CD4-positive, alpha-beta T cell (primary cell): ENCODE measurements at places on chromosomes 1 and 21.
A peak's percentile ranks its signal among the peaks of the same experiment; 100 is the strongest.

DNA sequence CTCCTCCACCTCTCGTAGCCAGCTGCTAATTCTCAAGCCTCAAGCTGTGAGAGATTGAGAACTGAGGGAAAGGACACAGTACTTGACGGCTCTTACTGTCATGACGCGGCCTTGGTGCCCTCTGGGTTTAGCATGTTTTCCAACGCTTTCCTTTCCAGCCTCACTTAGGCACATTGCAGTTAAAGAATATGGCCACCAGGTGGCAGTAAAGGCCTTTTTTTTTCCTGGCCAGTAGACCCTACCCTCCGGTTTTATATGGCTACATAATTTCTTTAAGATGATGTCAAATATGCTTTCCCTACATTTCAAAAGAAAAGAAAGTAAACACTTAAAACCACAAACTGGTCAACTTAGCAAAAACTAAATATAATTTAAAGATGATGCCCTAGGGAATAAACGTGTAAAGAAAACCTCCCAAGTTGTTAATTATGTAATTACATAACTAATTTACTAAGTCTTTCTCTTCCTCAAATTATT is 56.8 kb upstream of the PRDX6 start:
- DNase-seq, result peak; percentile 84

GRCh38 chr1:207744000-207744534 is 7.8 kb upstream of the CD46 start:
- DNase-seq, result no peak

DNA sequence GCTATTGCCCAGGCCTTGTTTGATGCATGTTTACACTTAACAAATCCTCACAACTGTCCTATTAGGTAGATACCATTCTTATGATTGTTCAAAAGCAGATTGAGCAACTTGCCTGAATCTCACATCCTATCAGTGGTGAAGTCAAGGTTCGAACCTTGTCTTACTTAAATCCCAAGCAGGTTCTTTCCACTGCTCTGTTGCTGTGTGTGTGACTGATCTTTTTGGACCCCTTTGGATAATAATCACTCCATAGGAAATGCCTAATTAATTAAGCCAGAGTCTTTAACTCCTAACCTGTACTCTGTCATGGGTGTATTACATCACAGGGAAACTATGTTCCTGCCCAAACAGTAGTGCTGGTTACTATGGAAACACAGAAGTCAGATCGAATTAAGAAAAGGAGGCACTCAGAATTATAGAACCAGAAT is 84.2 kb downstream of the SPATA46 start:
- DNase-seq, result no peak

DNA sequence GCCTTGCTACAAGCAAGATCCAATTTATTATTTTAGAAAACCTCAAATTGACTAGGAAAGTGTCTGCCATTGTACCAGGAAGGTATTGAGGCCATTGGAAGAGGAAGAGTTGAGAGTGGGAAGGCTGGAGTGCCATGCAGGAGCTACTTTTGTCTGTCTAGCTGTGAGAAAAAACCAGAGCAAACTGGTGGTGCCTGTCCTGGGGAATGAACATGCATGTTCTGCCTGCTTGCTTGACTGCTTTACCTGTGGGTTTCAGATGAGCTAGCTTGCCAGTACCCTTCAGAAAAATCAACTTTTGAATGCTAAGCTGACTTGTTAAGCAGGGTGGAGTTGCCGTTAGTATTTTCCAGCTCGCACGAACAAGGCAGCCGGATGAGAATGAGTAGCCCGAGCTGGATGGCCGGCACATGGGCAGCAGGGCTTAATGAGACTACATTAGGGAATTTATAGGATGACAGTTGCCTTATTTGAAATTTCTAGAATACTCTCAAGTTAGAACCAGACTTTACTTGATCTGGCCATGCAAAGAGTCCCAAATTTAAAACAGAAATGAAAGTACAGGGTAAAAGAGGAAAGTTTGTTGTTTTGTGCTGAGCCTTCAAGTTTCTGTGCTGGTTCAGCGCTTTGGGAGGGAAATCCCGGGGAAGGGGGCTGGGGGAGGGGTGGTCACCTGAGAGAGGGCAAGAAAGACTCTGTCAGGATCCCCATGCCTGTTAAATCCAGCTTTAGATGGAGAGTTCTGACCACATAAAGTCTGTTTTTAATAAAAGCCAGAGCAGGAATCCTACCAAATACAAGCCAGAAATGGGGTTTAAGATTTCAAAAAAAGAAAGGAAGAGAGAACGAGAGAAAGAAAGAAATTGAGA is 29.6 kb upstream of the C1orf105 start:
- DNase-seq, result no peak

DNA sequence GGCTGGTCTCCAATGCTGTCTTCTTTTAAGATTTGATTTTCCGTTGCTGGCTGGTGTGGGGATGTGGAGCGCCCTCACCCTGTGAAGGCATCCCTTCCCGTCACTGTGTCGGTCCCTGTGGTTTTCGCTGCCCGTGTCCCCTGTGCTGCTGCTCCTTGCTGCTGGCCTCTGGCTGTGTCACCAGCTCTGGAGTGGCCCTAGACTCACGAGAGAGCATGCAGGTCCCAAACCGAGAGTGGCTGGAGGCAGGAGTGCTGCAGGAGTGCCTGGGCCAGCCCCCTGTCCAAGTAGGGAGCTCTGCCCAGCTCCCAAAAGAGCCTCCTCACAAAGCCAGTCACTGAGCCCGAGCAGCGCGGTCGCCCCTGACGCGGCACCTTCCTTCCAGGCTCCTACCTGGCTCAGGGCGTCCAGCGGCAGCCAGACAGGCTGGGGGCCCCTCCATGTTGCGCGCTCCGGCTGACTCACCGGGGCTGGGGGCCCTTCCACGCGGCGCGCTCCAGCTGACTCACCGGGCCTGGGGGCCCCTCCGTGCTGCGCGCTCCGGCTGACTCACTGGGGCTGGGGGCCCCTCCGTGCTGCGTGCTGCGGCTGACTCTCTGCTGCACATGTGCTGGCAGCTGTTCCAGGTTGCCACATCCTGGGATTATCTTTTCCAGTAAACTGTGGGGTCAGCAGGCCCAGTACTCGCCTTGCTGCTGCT is 106.7 kb upstream of the COL6A1 start:
- no peak for DNase-seq

DNA sequence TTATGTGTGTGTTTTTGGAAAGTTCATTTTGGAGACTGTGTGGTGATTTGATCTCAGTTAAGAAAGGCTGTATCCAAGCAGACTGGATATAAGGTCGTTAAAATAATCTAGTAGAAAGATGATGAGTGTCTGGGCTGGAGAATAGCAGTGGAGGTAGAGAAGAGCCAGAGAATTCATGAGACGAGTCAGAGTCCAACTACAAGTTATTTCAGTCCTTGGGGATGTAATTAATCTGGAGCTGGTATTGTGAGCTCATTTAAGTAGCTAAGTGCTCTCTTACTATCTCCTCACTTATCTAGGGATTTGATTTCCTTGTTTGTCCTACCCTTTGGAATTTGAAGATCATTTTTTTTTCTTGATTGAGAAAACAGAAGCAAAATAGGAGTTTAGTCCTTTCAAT is 1219.0 kb upstream of the ADGRL4 start:
- no peak for DNase-seq

GRCh38 chr1:197360068-197360467 is 92.0 kb downstream of the CRB1 start:
- no peak for DNase-seq

- no peak for DNase-seq
Observed at GRCh38 chr1:206754011-206754410, 16.6 kb upstream of the IL19 start.

GRCh38 chr21:42737951-42738590 is 84.7 kb downstream of the PDE9A start:
- DNase-seq, result peak; percentile 6

- DNase-seq, result no peak
Observed at GRCh38 chr21:15219039-15219438, 154.2 kb upstream of the NRIP1 start.

- DNase-seq, result no peak
Observed at GRCh38 chr1:50027794-50028193, 4.0 kb upstream of the AGBL4 start.

DNA sequence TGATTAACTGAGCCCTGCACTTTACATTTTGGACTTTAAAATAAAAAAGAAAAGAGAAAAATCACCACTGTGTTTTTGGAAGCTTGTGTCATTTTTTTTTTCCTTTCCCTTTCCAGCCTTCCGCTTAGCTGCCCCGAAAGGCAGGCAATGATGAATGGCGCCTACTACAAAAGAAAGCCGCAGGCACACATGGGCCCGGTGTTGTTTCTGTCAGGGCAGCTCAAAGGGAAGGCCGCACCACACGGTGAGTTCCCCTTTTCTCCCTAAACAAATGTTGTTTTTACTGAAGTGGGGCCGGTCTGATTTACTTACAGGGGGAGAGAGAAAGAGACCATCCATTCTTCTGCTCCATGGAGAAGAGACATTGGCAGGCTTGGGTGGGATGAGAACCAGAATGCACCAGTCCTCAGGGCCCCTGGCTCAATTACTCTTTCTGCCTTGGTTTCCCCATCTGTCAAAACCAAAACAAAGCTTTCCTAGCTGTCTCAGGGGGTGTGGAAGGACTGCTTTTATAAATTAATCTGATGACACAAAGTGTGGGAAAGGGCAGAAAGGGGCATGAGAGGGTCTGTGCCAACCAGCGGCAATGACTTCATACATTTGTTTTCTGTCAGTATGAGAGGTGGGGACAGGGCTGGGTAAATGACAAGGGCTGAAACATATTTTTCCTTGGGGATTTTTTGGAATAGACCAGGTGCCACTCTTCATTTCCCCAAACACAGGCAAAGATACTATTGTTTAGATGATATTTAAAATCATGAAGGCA is 91.4 kb upstream of the PLXNA2 start:
- DNase-seq, result no peak

DNA sequence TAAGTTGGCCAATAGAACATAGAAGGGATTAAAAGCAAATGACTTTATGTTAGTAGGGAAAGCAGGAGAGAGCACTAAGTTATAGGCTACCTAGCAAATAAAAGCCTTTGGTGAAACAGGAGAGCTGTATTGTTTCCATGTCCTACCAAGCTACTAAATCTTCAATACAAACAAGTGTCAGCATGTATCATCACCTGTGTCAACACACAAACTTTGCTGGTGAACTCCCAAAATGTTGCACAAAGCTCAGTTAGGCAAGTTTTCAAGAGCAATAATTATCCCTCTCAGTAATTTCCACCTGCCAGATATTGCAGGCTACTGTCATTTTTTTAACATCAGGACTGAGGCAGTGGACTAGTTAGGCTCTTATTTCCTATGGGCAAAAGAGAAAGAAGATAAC is 77.7 kb upstream of the ADAM30 start:
- no peak for DNase-seq

DNA sequence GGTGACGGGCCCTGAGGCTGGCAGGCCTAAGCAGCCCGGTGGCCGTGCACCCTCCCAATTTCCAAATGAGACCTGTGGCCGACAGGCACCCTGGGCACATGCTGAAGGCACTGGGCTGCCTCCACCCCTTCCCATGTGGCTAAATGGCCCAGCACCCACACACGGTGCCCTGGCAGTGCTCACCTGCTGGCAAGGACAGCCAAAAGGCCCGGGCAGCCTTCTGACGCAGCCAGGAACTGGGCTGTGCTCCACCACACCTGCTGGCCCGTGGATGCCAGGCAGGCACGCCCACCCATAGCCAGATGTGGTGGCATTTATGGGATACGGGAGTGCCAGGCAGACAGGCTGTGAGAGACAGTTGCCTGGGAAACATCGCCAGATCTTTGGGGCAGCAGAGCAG is 4.0 kb upstream of the FAAP20 start:
- no peak for DNase-seq

GRCh38 chr1:47906009-47906432 is 91.2 kb downstream of the TRABD2B start:
- no peak for DNase-seq

DNA sequence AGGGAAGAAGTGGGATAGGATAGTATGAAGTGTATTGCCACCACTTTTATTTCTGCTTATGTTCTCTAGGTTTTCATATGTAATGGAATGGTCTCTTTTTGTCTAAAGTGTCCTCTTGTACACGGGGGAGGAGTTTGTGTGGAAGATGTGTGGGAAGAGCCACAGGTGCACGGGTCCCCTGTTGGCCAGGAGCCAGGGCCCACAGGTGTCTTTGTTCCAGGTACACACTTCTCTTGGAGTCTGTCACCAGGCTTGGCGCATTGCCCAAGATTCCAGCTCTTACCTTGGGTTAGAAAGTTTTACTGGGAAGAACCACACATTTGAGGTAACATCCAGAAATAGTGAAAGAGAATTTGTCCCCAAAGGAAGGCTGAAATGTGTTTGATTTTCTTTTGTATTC is 10.5 kb downstream of the TENT5C start:
- DNase-seq, result no peak

GRCh38 chr1:44220001-44220751 is 6.9 kb downstream of the DMAP1 start:
- DNase-seq, result no peak

GRCh38 chr1:3654549-3655281 is 2.4 kb downstream of the TP73 start:
- no peak for DNase-seq

GRCh38 chr1:5464366-5464765 is 527.9 kb downstream of the NPHP4 start:
- DNase-seq, result no peak

GRCh38 chr1:180905927-180906326 is 6.8 kb upstream of the KIAA1614 start:
- no peak for DNase-seq

GRCh38 chr21:32537569-32537881 is 47.8 kb downstream of the TCP10L start:
- no peak for DNase-seq

GRCh38 chr1:40980453-40981121 is 1.1 kb downstream of the CTPS1 start:
- peak; percentile 48 for DNase-seq

DNA sequence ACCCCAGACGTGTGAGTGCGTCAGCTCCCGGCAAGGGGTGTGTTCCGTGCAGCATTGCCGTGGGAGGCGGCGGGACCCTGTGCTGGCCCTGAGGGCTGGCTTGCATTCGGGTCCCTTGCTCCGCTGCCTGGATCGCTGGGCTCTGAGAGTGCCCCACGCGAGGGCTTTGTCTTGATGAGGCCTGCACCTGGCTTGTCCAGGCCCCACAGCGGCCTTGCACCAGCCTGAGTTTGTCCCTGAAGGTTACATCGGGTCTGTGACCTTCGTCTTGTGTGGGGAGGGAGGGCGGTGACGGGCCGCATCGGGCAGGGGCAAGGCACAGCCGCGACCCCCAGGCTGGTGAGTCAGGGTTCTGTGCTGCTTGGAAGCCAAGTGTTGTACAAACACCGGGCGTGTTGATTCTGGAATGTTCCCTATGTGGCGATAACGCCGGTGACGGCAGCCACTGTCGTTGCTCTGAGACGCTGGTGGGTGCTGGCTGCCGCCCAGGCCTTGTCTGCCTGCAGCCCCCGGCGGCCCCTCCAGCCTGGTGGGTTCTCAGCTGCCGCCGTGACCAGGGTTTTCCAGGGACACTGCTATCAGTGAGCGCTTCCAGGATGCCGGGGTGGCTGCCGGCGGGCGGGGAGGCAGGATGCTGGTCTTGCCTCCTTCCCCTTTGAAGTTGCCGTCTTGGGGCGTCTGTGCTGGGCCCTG is 42.9 kb downstream of the SLX9 start:
- DNase-seq, result no peak

- no peak for DNase-seq
Observed at GRCh38 chr1:179087665-179088064, 5.8 kb downstream of the TOR3A start.

- peak; percentile 54 for DNase-seq
Observed at GRCh38 chr1:19704247-19705113, 39.8 kb downstream of the HTR6 start.
